ENCODE measurements at places on chromosomes 6 and 20.

DNA sequence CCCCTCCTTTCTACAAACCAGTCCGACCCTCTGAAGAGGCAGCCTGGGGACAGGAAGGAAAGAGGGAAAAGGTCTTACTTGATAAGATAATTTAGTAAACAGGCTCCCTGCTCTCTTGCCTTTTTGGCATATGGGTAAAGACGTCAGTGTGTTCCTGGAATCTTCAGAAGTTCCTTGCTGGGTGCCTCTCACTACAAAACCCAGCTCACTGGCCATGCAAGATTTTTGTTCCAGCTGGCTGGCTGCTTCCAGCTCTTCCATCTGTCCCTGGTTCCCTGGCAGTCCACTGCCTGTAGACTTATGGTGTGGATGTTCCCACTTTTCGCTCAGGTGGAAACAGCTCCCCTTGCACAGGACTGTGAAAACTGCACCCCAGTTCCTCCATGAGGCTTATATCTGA, 57.4 kb downstream of the MOCS1 start:
- H3K27me3 ChIP-seq = no peaks in the 10 kb centered on the region
- peaks cover 67% of the 10 kb centered on the region for H3K36me3 ChIP-seq
- no peak overlapping the region for H3K4me3 ChIP-seq
- H3K27ac ChIP-seq = no peak overlapping the region

- H3K4me1 ChIP-seq = peaks cover 6% of the 10 kb centered on the region
- no peaks in the 10 kb centered on the region for H3K27me3 ChIP-seq
- H3K4me3 ChIP-seq = no peak overlapping the region
These were observed 25.2 kb downstream of the MAP7 start for GRCh38 chr6:136524936-136525413.

GRCh38 chr6:89139509-89140346, 6.1 kb upstream of the PM20D2 start:
- H3K27ac ChIP-seq = no peak overlapping the region
- H3K4me1 ChIP-seq = no peaks in the 10 kb centered on the region
- no peaks in the 10 kb centered on the region for H3K36me3 ChIP-seq
- DNase-seq = no peak

DNA sequence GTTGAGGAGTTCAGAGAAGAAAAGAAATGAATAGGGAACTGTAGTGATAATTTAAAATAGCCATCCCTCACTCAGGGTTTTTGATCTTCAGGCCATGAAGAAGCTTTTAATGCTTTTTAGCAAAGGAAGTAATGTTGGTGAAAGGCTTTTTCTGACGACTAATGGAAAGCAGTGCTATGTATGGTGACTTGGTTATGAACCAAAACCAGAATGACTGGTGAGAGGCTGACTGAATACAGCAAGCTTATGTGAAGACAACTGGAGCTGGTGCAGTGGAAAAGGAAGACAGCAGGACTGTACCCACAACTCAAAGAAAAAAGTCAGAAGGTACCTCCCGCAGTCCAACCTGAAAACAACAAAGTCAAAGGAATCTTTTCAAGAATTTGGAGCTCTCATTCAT, 118.8 kb downstream of the PRDM1 start:
- H3K36me3 ChIP-seq = peaks cover 7% of the 10 kb centered on the region
- no peaks in the 10 kb centered on the region for H3K27me3 ChIP-seq
- H3K27ac ChIP-seq = no peak overlapping the region
- no peak for DNase-seq
- no peaks in the 10 kb centered on the region for H3K4me1 ChIP-seq

DNA sequence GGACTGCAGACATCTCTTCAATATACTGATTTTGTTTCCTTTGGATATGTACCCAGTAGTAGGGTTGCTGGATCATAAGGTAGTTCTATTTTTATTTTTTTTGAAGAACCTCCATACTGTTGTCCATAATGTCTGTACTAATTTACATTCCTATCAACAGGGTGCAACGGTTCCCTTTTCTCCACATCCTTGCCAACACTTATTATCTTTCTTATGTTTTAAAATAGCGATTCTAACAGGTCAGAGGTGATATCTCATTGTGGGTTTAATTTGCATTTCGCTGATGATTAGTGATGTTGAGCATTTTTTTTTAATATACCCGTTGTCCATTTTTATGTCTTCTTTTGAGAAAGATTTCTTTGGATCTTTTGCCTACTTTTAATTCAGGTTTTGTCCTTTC, 2.0 kb upstream of the TP53RK start:
- no peaks in the 10 kb centered on the region for H3K27me3 ChIP-seq
- H3K36me3 ChIP-seq = no peaks in the 10 kb centered on the region
- no peak overlapping the region for H3K4me3 ChIP-seq
- peaks cover 17% of the 10 kb centered on the region for H3K4me1 ChIP-seq
- no peak for DNase-seq
- no peak overlapping the region for H3K27ac ChIP-seq
